ENCODE measurements at places on chromosomes 5 and 9.

GRCh38 chr5:2570586-2570985 is 180.9 kb downstream of the IRX2 start:
- no peak for DNase-seq

DNA sequence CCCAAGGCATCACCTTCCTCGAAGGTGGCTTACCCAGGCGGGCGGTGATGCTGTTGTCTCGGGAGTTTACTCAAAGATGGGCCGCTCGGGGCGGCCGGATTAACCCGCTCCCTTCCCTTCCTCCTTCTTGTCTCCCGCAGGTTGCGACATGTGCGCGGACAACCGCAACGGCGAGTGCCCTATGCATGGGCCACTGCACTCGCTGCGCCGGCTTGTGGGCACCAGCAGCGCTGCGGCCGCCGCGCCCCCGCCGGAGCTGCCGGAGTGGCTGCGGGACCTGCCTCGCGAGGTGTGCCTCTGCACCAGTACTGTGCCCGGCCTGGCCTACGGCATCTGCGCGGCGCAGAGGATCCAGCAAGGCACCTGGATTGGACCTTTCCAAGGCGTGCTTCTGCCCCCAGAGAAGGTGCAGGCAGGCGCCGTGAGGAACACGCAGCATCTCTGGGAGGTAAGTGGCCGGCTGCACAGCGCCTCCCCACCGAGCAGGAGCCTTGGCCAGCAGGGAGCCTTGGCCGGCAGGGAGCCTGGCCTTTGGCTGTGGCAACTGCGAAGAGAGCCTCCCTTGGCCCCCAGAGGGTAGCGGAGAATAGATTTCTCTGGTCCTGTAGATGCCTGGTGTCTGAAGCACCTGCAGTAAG is 10.6 kb downstream of the PRDM6 start:
- DNase-seq = no peak

GRCh38 chr5:146751781-146752401 is 126.7 kb downstream of the PPP2R2B start:
- DNase-seq = peak; percentile 18

- no peak for DNase-seq
These were observed 39.3 kb downstream of the CRB2 start for GRCh38 chr9:123395276-123395688.

DNA sequence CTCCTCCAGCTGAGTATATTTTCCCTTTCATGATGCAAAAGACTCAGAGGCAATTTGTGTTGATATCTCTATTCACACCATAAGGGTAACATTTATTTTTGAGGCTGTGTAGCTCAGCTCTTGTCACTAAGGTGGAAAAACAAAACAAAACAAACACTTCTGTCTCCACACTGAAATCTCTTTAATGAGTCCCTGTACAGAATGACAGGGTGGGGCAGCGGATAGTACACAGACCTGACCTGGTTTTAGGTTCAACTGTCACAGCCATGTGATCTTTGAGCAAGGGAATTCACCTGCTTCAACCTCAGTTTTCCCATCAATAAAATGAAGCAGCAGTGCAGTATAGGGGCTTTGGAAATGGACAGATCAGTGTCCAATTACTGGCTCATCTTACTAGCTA is 29.3 kb downstream of the TLR4 start:
- no peak for DNase-seq

- DNase-seq = no peak
These were observed 59.5 kb upstream of the TARS1 start for GRCh38 chr5:33381243-33381642.

GRCh38 chr5:23026252-23027170 is 173.4 kb upstream of the CDH12 start:
- DNase-seq = no peak

DNA sequence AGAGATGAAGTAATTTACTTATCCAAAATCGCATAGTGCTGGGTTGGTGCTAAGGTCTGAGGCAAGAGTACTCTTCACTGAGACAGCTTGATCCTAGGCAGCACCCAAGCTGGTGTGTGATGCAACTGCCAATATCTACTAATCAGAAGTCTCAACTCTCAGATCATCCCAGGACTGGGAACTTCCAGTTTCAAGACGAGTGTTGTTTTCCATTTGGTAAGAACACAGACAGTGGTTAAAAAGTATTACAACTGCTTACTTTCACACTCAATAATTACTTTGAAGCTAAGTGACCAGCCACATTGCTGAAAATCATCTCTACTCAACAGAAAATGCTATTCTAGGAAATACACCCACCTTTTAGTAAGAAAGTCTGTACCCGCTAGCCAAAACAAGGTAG is 45.3 kb downstream of the FBXW11 start:
- no peak for DNase-seq

GRCh38 chr9:19788614-19789271 is at the start of gene SLC24A2:
Gene SLC24A2 (minus strand): TSS chr9:19789037.
- no peak for DNase-seq

- no peak for DNase-seq
These were observed 472.8 kb downstream of the PSAT1 start for GRCh38 chr9:78769690-78770089.

GRCh38 chr5:104998169-104998568 is 1435.6 kb upstream of the NUDT12 start:
- DNase-seq = no peak

- DNase-seq = no peak
These were observed 91.1 kb downstream of the BRINP1 start for GRCh38 chr9:119278171-119278570.

- no peak for DNase-seq
These were observed 99.9 kb upstream of the PRRC1 start for GRCh38 chr5:127417528-127417927.

DNA sequence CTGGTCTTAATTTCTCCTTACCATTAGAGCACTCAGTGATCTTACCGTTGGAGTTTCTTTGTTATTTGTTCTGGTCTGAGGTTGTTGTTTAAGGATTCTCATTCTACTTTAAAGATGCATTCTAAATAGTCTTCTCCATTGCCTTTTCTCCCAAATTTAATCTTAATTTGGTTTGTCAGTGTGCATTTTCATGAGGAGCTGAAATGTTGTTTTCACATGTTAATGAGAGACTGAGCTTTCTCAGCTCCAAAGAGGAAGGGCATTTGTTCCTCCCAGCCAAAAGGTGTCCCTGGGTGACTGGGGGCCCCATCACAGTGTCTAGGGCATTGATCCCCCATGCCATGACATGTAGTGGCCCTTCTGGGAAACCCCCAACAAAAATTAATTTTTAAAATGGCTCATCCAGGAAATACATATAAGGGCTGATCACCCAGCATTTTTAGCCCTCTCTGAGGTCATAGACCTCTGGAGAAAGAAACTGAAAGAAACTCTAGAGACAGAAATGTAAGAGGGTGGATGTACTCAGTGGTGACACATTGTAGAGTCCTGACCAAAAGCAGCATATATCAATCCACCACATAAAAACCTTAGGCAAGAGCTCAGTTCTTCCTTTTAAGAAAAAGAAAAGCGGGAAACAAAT is 240.4 kb upstream of the RAI14 start:
- DNase-seq = no peak

DNA sequence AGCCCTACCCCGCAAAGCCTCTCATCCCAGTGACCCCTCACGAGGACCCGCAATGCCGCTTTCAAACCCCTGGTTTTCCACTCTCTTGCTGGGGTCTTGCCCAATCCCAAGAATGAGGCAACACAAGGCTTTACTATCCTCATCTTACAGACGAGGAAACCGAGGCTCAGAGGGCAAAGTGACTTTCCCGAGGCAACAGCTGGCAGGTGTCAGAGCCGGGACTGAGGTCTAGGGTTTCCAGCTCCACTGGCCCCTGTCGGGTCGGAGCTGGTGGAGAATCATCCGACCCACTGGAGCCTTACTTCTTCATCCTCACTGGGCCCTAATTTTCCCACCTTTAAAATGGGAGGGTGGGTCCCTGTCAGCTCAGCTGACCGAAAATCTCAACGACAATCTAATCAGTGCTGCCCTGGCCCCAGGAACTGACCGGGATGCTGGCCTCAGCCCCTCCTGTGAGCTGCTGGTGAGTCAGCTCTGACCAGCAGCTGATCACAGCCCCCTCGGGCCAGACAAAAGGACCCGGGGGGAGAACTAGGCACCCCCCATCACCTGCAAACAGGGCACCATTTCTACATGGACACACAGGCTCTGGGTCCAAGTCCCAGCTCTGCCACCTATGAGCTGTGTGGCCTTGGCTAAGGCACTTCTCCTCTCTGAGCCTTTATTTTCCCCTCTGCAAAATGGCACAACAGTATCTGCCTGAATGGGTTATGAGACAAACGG is 72.7 kb upstream of the STXBP1 start:
- no peak for DNase-seq

GRCh38 chr5:125137535-125137934 is 391.1 kb upstream of the ZNF608 start:
- no peak for DNase-seq

GRCh38 chr9:131808291-131808690 is 68.4 kb upstream of the RAPGEF1 start:
- no peak for DNase-seq

- no peak for DNase-seq
These were observed 41.6 kb downstream of the GKAP1 start for GRCh38 chr9:83775932-83776331.

DNA sequence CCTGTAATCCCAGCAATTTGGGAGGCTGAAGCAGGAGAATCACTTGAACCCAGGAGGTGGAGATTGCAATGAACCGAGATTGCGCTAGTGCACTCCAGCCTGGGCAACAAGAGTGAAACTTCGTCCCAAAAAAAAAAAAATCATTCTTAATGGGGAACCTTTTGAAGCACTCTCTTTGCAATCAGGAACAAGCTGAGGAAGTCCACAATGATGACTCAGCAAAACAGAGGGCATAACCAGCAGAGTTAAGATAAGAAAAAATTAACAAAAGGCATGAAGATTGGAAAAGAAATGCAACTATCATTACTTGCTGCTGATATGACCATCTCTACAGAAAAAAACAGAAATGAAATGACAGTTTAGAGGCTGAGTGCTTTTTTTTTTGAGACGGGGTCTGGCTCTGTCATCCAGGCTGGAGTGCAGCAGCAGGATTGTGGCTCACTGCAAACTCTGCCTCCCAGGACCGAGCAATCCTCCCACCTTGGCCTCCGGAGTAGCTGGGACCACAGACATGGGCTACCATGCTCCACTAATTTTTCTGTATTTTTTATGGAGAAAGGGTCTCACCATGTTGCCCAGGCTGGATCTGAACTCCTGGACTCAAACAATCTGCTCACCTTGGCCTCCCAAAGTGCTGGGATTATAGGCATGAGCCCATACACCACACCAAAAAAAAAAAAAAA is 88.0 kb downstream of the FNBP1 start:
- no peak for DNase-seq

GRCh38 chr5:72434056-72434780 is 73.0 kb downstream of the ZNF366 start:
- no peak for DNase-seq

DNA sequence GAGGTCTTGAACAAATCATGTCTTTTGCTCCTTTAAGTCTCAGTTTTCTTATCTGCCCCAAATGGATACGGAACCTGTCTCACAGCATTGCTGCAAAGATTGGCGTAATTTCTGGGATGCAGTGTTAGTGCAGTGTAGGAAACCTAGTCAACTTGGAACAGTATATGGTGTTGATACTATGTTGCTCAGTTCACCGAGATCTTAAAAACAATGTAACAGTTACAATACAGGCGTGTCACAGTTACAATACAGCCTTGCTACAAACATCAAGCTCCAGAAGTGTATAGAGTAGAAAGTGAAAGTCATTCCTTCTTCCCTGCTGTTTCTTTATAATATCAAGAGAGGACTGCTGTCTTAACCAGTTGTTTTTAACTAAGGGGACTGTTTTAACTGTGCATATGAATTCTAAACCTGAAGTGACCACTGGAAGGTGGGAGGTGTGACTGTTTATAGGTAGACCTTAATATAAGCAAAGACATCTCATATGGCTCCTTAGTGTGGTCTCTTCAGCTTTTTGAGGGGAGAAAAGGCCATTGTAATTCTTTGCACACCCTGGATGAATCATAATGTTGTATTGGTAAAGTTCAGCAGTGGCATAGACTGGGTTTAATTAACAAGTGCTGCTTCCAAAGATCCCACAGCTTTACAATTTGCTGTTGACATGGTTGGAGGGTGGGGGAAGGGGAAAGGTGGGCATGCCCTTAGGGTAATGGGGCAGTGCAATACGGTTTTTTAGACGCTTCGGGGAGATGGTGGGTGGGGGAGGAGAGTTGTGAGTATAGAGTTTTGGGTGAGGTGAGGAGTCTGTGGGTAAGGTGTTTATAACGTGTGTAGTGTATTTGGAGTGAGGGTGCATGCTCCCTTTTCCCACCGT is 12.9 kb downstream of the PRRC2B start:
- DNase-seq = no peak

GRCh38 chr5:1936413-1936812 is 53.7 kb upstream of the IRX4 start:
- no peak for DNase-seq

GRCh38 chr5:90641528-90641927 is 82.9 kb downstream of the ADGRV1 start:
- DNase-seq = no peak

DNA sequence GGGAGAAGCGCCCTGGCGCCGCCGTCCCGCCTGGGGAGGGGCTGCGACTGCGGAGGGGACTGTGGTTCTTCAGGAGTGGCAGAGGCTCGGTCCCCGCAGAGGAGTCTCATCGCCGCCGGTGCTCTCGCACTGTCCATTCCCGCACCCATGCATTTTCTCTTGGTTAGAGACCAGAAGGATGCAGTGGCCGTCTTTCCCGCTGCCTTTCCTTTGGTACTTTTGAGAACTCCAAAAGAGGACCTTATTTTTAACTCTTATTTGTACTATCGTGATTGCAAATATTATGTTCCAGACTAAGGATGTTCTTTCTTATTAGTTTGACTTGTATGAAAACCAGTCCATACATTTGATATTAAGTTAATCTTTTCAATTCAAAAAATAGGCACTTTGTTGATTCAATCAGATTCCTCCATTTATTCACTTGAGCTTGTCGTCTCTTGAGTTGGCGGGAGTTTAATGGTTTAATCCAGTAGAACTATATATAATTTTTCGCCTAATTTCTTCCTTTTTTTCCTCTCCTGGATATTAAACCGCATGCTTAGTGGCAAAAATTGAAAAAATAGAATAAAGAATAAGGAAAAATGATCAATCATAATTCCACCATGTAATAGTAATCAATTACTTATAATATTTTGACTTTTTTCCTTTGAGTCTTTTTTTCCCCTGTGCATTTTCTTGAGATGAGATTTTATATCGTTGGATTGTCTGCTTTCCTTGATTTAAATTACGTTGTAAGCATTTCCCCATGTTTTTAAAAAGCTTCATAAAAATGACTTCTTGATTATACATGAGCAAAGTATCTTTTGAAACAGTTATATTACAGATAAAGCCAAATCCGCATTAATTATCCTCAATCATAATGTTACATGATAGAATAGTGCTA is 861 bp downstream of the ZFYVE16 start:
- no peak for DNase-seq

- no peak for DNase-seq
These were observed at the start of gene MCTP1 for GRCh38 chr5:95284572-95285408. Gene MCTP1 (minus strand): TSS chr5:95285094.

GRCh38 chr5:167271511-167271910 is 1019.9 kb upstream of the WWC1 start:
- no peak for DNase-seq

DNA sequence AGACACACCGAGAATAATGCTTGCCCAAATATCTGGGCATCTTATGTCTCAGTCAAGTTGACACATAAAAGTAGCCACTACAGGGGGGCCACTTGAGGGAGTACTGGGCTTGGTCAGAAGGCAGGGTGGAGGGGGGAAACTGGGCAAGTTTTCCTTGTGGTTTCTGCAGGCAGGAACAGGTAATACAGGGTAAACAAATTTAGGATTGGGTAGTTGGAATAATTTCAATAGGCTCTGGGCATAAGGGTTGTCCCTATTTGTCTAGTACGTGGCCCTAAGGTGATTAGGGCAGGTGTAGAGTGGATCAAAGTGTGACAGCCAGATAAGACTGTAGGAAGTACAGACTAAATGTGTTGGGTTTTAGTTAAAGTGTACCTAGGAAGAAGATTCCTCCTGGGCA is 353.1 kb downstream of the TLE4 start:
- no peak for DNase-seq
